ENCODE measurements at places on chromosomes 4 and X. TPM values are rescaled to one million over a fixed set of nuclear protein-coding genes. Genes with fewer than 3 reads are reported as not detected.

DNA sequence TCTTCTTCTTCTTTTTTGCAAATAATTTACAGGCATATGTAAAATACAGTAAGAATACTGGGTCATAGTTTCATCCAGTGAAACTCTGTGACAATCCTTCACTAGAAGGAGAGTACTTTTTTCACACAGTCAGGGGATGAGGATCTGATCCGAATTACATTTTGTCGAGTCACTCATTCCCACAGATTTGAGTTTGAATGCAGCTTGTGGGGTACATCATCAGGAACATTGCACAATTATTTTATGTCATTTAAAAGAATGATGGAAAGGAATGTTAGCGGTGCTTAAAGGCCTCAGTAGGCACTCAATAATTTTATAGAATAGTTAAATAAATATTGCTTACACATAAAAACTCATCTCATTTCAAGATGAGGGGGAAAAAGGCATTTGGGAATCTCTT lies 88.6 kb downstream of the CHRNA9 start:
- no peak for DNase-seq

DNA sequence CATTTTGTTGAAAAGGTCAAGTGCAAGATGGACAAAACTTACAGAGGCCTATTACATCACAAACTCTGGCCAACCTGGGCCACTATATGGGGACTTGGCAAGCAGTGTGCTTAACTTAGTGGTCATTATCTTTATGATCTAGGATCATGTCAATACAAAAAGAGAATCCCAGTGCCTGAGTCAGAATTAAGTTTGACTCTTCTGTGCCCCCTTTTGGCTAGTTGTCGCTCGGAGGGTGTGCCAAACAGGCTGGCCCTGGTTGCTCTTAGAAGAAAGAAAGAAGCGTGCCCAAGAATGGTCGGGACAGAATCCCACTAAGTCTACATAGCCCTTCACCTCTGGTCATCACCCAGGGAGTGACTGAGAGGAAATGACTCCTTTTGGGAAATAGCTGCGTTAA lies 100.1 kb downstream of the EIF4E start:
- no peak for DNase-seq

DNA sequence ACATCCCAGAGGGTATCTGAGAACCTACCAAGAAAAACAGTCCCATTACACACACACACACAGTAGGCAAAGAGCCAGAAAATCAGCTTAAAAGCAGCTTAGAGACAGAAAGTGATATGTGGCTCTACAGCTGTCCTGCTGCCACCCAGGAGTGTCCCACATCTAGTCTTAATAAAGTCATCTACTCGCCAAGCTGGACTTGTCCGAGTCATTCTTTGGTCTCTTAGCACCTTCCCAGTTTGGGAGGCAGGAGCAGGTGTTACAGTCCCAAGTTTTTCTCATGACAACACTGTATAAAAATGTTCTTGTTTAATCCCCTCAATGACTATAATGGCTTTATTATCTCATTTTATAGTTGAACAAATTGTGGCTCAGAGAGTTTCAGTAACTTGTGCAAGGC lies 252.5 kb upstream of the CASK start:
- DNase-seq = no peak

GRCh38 chr4:26866781-26867180 lies 6.1 kb downstream of the STIM2 start:
- DNase-seq = no peak

- peak; percentile 39 for DNase-seq
These were observed 32.2 kb upstream of the XPNPEP2 start for GRCh38 chrX:129706400-129707072.

The BTC gene
- total RNA-seq = 0.35 TPM

The EMCN gene
- 67.9 TPM for total RNA-seq

DNA sequence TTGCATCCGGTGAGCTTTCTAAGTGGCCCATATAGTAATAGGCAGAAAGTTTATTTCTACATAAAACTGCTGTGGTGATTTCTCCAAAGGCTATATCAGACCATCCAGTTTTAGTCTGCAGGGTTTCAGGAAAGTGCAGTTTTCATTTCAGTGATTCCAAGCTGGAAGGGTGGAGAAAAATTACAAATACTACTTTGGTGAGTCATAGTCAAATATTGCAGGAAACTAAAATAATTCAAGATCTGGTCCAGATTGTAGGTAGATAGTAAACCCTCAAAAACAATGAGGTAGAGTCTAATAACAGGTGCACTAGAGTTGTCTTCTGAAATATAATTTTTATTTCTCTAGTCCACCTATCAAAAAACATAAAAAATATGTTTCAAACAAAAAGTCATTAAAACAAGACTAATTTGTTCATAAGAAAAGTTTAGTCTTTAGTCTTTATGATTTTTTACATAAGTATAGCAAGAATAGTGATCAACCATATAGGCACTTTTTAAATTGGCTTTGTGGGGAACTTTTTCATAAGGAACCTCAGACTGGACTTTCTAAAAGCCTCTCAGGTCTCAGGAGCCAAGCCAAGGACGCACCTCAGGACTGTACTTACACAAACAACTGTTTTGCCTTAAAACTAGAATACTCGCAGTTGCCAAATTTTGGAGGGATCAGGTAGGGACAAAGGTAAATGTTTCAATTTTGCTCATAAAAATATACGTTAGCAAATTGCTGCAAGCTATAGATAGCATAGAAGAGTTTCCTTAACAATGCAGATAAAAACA lies 101.8 kb upstream of the TLR3 start:
- no peak for DNase-seq

DNA sequence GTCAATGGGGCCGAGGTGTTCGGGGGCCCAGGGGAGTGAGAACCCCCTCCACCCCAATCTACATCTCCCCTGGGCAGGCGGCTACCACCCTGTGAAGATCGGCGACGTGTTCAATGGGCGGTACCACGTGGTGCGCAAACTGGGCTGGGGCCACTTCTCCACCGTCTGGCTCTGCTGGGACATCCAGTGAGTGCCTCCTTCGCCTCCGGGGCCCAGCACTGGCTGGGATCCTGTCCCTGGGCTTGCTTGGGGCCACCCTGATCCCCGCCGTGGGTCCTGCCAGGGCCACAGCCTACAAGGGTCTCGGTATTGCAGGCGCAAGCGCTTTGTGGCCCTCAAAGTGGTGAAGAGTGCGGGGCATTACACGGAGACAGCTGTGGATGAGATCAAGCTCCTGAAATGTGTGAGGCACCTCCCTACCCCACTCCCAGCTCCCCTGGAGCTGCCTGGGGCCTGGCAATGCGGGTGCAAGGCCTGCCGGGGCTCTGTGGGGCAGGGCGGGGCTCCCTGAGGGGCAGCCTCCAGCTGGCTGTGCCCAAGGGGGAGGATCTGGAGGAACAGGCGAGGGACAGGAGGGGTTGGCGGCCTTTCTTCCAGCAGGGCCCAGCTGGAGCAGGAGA lies 697 bp downstream of the SRPK3 start:
- DNase-seq = no peak

DNA sequence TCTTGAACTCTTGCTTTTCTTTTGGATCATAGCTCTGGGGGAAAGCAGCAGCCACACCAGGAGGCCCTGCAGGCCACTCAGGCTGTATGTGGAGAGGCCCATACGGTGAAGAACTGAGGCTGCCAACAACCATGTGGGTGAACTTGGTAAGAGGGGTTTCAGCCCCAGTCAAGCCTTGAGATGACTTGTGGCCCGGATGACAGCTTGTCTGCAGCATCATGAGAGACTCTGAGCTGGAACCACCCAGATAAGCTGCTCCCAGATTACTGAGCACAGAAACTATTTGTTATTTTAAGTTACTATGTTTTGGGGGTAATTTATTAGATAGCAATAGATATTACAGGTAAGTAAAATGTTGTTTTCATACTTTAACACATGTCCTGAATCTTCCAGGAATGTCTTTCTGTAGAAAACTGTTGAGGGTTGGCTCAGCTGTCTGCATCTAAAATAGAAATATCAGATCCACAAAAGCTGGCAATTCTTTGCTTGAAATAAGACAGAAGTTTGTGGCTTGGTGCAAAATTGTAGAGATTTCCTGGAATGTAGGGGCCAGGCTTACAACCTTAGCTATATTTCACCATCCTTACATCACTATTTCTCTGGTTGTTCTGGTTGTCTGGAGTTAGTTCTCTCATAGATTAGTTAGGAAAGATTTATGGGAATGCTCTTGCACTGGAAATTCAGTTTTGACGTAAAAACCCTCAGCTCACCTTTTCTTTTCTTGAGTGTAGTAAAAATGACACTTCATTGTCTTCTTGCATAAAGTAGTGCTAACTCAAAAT lies 272.1 kb downstream of the RAPGEF2 start:
- DNase-seq = no peak

The AMMECR1 gene
- 2.4 TPM for total RNA-seq

The MID1 gene
- 11.0 TPM for total RNA-seq

DNA sequence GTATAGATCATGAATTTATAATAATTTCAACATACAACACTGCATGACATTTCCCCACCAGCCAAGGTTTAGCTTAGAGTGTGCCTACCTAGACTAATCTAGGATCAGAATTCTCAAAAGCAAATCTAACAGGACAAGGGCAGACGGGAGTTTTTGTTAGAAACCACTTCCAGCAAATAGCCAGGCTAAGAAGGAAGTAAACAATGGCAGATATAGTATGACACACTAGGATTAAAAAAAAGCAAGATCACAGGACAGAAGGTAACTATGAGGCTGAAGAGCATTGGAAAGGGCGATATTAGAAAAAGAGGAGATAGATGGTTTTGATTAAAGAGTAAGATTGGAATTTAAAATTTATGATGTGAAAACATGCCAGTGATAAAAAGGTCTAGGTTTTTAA lies 124.8 kb downstream of the LRBA start:
- no peak for DNase-seq

The NPY2R gene
- total RNA-seq = 0.35 TPM

Data from left cardiac atrium (tissue), 4 donors.